NB4 (cell line): ENCODE measurements at places on chromosomes 3 and 15.
A peak's percentile ranks its signal among the peaks of the same experiment; 100 is the strongest.

- peak; percentile 66 for DNase-seq
These were observed 873 bp downstream of the CAPN7 start for GRCh38 chr3:15206662-15207576.

DNA sequence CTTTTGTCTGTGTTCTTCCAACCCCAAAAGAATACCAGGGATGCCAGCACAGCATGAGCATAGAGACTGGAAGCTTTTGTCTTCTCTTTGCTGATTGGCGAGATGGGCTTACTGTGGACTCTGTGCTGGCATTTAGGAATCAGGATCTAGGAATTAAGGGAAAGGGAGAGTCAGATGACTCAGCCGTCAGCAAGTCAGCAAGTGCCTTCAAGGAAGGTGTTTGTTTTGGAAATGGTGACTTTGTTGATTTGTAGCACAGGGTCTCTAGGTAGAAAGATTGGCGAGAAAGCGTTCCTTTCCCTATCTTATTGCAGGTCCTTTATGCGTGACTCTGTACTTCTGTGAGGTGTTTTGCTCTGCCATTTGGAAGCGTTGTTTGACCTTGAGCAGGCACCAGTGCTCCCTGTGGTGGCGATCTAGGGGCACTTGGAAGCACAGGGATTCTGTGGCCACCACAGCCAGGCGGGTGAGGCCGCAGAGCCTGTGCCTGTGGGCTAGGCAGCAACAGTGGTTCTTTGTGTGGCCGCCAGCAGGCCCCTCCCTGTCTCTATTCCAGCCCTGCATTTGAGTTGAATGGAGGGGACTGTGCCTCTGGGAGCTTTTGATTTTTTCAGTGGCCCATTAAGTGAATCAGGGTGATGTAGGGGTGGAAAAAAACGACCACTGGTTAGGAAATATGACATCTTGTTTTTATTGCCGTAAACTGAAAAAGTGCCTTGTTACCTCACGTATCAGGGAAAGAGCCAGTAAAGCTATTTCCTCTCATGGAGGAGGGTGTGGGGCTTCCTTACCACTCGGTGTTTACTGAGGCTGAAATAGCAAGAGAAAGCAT, 19.0 kb downstream of the FAN1 start:
- DNase-seq, result no peak

GRCh38 chr15:89142423-89142822, 54.2 kb downstream of the ABHD2 start:
- no peak for DNase-seq

- no peak for DNase-seq
These were observed 73.9 kb downstream of the TBC1D2B start for GRCh38 chr15:78003539-78004008.

GRCh38 chr15:92053753-92054316, 200.3 kb downstream of the SLCO3A1 start:
- DNase-seq, result no peak

DNA sequence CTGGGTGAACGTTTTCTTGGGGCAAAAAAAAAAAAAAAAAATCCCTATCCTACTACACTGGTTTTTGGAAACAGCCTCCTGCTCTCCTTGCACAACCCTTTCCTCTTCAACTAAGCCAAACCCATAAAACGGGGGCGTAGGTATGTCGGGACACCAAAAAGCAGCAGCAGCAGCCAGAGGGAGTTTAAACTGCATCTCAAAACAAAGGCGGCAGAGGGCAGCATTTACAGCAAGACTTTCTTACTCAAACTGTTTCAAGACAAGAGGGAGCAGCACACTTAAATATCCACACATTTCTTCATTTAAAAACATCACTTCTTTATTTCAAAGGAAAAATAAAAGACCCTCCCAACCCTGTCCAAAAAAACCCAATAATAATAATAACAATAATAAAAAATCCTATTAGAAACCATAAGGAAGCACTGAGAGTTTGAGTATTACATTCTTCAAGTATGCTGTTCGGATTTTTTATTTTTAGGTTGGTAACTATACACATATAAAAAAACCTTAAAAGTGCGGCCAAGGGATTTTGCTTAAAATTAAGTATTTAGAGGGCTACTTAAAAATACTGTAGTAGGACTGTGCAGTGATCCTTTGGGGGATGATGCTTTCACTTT, 43.9 kb upstream of the PLXND1 start:
- DNase-seq, result peak; percentile 81

- DNase-seq, result no peak
These were observed 107.6 kb downstream of the LRRK1 start for GRCh38 chr15:101026656-101027272.

DNA sequence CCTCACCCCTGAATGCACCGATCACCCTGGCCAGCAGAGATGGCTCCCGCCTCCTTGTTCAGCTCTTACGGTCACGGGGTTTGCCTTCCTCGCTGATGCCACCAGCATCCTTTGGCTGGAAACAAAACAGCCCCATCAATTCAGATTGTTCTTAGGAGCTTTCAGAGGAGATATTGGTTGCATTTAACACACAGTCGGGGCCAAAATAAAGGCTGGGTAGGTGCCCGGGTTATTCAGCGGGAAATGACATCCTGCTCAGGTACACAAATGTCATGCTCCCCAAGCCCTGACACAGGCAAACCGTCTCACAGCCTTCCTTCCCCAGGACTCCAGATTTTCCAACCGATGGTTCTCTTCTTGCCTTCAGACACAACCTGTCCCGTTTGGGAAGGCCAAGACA, 62.4 kb upstream of the MEF2A start:
- no peak for DNase-seq

- DNase-seq, result no peak
These were observed 1.0 kb upstream of the IFRD2 start for GRCh38 chr3:50293079-50293801.

GRCh38 chr3:192830291-192831110, 87.2 kb downstream of the MB21D2 start:
- no peak for DNase-seq

GRCh38 chr3:102083473-102083872, 234.2 kb downstream of the NFKBIZ start:
- DNase-seq, result no peak
